ENCODE measurements at places on chromosomes 7 and 10.

DNA sequence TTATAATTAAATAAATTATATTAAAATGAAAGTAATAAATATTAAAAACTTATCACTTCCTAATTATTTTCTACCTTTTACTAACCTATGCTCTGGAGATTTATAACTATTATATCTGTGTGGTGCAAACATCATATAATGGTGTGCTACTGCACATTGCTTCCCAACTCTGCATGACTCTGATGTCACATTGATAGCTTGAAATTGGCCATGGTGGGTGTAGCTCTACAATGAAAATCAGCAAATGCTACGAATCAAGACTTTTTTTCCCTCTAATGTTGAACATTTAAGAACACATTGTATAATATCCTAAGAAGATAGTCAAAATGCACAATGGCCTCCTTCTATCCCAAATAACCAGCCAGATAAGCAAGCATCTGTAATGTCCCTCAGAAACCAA is 99.1 kb downstream of the ARMH3 start:
- DNase-seq, result no peak

- DNase-seq, result no peak
Observed at GRCh38 chr7:132618271-132618955, 42.1 kb upstream of the PLXNA4 start.

GRCh38 chr10:20977300-20977699 is 80.2 kb upstream of the NEBL start:
- DNase-seq, result no peak

DNA sequence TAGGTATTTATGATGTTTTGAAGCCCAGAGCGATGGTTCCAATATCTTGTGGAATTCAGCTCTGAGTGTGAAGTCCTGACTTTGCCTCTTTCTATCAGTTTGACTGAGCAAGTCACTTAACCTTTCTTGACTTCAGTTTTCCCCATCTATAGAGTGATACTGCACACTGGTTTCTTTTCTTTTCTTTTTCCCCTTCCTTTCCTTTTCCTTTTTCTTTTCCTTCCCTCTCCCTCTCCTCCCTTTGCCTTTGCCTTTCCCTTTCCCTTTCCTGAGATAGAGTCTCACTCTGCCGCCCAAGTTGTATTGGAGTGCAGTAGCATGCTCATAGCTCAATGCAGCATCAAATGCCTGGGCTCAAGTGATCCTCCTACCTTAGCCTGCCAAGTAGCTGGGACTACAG is 20.6 kb downstream of the SGPL1 start:
- no peak for DNase-seq

DNA sequence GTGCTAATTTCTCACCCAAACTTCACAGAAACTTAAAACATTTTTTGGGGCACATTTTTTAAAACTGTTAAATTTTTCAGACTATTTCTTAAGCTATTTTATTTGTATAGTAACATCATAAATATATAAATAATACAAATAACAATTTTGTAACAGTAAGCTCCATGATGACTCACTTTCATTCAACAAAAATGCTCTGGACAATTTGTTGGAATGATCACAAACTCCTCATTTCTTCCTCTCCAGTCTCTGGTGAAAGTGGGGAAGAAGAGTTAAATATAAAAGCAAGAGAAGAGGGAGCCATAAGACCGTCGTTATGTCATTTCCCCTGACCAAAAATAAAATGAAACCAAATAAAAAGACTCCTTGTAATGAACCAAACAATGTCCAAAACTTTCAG is 162.4 kb downstream of the AGMO start:
- DNase-seq, result no peak

DNA sequence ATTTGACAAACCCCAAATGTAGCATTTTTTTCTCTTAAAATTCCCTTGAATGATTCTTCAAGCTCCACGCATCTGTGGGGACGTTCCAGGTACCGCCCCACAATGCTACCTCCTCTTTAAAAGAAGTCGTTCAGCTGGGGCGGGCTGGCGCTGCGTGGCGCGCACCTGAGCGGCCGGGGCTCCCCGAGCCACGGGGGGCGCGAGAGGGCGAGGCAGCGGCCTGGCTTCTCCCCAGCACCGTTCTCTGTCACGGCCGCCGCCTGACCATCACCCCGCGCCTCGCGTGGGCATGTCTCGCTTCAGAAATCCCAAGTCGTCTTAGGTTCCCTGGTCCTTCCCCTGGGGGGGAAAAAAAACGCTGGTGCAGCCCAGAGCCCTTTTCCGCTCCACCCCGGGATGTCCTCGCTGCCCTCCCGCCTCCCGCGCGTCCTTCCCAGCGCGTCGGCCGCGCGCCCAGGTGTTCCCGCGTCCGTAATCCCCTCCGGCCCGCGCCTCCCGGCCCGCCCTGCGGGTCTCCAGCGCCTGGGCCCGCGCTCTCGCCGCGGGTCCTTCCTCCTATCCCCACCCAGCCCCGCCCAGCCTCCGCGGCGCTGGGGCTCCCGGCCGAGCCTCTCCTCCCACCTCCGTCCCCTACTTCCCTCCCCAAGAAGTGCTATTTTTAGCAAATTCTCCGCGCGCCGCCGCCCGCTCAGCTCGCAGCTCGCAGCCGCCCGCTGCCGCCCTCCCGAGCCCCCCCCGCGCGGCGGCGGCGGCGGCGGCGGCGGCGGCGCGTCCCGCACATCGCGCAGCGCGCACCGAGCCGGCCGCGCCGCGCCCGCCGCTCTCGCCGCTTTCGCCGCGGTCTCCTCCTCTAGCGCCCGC is 58.7 kb upstream of the PRPS1L1 start:
- DNase-seq, result no peak

DNA sequence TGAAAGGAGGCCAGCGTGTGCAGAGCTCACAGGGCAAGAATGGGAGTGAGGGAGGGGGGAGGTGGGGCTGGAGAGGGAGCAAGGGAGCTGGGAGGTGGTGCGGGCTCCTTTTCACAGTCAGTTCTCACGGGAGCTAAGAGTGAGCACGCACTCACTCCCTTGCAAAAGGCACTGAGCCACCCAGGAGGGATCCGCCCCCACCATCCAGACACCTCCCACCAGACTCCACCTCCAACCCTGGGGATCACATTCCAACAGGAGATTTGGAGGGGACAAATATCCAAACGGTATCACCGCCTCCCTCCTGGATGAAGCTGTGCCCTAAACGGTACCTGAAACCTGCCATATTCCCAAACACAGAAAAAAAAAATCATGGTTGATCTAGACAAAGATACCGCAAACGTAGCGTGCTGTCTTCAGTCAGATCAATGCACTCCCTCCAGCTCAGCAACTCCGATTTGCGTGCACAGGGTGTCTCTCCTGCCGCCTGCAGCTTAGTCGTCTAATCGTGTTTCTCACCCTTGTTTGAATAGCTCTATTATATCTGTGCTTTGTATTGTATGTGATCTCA is 20.3 kb upstream of the PRKAG2 start:
- no peak for DNase-seq

DNA sequence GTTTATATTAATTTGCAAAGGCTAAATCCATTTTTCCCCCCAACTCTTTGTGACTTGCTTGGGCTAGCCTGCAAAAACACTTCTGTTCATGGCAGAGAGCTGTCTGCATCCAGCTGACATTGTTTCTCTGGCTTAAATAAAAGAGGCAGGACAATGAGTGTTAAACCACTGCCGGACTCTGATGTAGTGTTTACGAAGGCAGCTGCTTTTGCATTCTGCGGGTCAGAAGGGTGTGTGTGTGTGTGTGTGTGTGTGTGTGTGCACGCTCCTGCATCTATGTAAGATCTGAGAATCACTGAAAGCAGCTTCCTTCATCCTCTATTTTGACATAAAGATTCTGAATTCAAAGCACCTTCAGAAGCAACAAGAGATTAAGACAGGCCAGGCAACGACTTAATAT is 28.3 kb downstream of the NRP1 start:
- DNase-seq, result no peak

DNA sequence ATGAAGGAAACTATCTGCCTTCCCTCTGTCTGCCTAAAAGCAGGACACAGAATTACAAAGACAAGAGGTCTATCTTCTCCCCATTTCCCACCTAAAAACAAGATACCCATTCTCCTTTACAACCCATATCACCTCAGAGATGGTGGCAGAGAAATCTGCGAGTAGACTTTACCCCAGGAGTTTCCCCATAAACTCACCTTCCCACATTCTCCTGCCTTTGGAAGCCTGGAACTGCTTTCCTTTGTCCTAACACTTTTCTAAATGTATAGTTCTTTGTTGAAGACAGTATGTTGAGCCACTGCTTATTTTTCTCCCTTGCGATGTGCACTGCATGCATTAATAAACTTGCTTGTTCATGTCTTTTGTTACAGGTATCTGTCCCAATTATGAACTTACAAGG is 8.0 kb downstream of the SHTN1 start:
- no peak for DNase-seq

DNA sequence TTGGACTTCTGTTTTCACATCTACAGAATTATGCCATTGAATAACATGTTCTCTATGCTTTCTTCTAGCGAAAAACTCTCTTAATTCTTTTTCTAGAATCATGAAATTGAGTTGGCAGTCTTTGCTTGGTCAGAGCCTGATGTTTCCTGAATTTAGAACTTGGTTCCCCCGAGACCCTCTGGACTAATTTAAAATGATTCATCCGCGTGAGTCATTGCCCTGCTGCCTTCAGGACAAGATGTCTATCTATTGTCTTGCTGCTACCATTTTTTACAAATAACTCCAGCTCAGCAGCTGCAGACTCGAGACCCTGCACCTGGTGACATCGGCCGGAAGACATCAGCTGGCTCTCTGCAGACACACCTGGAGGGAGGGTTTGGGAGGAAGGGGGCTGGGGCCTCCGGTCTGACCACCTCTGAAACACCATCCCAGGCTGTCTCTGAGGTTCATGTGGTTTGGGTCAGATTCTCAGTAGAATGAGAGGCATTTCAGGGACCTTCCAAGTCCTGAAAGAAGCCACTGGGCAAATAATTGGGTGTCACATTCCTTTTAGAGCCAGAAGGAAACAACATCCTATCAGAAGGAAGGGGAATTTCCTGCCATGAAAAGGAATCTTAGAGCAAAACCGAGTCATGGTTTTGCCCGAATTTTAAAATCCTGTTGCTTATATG is 20.9 kb upstream of the KLF6 start:
- DNase-seq, result peak; percentile 91

- no peak for DNase-seq
Observed at GRCh38 chr10:7561985-7562384, 104.8 kb downstream of the ITIH5 start.

GRCh38 chr7:92602352-92603088 is 12.3 kb upstream of the FAM133B start:
- DNase-seq, result no peak

- DNase-seq, result no peak
Observed at GRCh38 chr10:51683031-51683691, 16.2 kb downstream of the CSTF2T start.

- no peak for DNase-seq
Observed at GRCh38 chr7:156545979-156546378, 94.6 kb upstream of the RNF32 start.

- no peak for DNase-seq
Observed at GRCh38 chr7:120170834-120171233, 102.1 kb upstream of the KCND2 start.

DNA sequence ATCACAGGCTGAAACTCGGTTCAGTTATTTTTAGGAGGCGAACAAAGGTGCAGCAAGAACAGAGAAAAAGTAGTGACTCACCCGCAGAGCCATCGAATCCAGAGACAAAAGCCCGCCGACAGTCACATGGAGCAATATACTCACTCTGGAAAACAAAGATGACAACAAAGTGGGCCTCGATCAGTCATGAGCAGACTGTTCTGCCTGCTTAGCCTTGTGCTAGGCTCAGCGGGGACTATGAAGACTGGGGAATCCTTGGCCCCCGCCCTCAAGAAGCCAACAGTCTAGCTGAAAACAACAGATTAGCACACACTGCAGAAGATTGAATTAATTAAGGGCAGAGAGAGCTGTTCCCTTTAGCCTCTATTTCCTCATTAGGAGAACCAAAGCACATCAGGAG is 30.4 kb downstream of the XPNPEP1 start:
- no peak for DNase-seq

DNA sequence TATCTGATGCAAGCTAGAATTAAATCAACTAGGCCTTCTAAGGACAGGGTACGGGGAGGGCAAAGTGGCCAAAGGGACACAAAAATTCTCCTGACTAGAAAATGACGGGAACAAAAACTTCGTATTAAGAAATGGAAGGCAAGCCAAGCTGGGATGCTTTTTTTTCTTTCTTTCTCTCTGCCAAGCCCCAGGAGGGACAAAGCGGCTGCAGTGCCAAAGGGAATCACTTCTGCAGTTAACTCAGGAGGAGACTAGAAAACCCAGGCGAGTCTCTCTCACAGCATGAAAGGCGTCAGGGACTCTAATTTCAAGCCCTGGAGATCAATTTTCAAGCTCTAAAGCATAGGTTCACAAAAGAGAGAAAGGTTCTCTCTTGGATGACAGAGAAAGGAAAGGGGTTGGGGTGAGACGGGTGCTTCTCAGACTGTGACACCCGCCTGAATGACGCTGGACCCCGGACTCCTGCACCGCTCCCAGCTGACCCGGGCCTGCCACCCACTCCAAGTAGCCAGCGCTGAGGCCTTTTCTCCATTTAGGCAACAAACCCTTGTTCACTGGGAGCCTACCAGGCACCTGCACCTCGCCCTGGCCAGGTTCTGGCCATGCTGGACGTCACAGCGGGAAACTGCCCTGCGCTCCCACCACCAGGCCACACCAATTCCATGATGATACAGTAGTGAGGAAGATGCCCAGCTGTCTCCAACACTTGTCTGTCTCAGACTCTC is 56.5 kb downstream of the KIAA1549 start:
- DNase-seq, result no peak

DNA sequence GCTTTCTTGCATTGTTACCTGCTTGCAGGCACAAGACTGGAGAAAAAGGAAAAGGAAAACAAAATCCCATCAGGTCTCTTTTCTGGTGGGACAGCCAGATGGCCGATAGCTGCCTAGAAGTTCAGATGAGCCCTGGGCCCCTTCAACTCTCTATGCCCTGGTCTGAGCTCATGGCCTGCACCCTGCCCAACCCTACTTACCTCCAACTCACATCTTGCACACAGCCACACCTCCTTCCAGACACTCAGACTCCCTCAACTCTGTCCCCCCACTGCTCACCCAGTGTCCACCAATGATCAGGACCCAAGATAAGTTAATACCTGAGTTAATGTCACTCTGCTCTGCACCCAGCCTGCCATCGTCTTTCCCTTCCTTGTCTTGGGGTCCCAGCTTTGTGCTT is 10.9 kb downstream of the RBP3 start:
- no peak for DNase-seq

DNA sequence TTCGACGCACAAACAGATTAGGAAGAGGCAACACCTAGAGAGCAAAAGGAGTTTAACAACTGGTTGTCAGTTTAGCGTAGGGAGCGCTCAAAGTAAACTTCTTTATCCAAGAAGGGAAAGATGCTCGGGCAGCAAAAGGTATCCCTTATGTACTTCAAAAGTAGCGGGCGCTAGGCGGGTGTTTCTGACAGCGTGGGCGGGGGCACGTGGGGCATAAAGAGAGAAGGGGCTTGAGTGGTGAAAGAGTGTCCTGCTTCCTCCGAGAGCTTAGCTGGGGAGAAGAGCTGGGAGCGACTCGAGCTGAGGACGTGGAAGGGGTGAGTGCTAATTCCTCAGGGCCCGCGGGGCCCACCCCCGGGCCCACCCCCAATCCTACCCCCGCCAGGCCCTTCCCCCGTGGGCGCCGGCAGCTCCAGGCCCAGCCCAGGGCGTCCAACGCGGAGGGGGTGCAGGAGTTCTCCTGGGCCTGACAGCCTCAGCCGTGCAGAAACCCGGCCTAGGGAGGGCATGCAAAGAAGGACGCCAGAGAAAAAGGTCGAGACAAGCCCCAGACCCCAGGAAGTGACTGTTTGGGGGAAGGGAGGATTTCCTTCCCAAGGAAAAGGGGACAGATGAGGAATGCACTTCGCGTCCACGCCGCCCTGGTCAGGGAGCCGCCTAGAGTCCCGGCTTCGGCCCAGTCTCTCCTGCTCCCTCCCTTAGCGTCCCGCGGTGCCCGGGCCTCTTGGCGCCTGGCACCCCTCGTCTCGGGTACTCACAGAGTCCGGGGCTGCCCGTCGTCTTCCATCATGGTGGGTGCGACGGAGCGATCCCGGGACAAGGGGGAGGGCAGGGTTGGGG is 868 bp downstream of the TIAL1 start:
- peak; percentile 54 for DNase-seq
